Renal cortex interstitium (tissue), 15 donors: ENCODE measurements at places on chromosomes 16 and 17.

- no peak for DNase-seq
Observed at GRCh38 chr17:880443-881269, 98.5 kb downstream of the MRM3 start.

- DNase-seq: no peak
Observed at GRCh38 chr16:85566561-85567100, 46.5 kb upstream of the GSE1 start.

GRCh38 chr16:3401719-3402397 lies 843 bp downstream of the ZNF174 start:
- DNase-seq: no peak

DNA sequence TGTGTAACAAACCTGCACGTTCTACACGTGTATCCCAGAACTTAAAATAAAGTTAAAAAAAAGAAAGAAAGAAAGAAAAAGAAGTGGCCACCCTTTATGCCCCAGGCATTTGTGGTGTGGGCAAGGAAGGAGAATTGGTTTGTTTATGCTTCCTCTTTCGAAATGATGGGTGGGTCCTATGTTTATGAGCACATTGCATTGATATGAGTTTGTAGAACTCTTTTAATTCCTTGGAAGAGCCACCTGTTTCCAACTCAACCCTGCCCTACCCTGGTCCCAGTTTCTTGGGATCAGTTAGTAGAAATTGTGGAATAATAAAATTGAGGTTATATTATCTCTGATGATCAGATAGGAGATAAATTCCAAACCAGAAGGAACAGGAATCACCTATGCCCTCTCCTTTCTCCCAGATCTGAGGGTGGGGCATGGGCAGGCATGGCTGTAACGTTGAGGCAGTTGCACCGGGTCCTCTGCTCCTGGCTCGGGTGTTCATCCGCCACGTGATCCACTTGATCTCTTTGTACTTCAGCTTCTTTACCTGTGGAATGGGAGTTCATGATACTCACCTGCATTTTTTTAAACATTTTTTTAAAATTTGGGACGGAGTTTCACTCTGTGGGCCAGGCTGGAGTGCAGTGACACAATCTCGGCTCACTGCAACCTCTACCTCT lies 15.9 kb downstream of the CHAD start:
- DNase-seq: no peak

GRCh38 chr16:82016263-82016662 lies 5.0 kb upstream of the SDR42E1 start:
- no peak for DNase-seq
